Stimulated activated CD4-positive, alpha-beta T cell treated with anti-CD3 and anti-CD28 coated beads, Interleukin-1b, Interleukin-23, amount 100 ng/mL, for 1 hour (primary cell): ENCODE measurements at places on chromosomes 4 and X.

- no peak for DNase-seq
Measured at GRCh38 chr4:32030406-32030805, 1310.2 kb downstream of the PCDH7 start.

DNA sequence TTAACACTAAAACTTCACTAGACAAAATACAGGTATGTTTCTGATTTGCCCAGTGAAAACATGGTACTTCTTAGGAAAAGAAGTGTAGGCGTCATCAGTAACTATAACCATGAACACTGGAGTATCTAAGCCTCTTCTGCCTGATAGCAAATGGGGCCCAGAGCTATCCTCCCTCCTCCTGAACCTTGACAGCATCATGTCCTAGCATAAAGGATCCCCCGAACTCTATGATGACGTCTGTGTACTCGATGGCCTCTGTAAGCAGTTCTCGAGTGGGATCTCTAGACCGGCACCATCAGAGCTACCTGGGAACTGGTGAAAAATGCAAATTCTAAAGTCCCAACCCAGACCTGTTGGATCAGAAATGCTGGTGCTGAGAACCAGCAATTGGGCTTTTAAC, 36.3 kb upstream of the MTNR1A start:
- DNase-seq = no peak

DNA sequence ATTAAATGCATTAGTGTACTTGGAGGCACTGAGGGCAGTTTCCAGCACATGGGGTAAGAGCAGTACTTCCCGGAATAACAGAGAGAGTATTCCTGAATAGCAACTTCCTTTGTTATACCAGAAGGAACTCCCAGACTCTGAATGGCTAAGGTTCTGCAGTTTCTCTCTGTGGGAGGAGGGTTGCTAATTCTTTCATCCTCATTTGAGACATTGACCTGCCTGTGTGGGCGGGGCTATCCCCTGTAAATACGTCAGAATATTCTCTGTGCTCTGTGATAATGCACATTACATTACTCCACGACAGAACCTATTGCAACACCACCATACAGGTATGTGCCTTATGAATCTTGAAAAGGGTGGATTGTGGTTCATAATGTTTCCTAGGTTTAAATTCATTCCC, 52.7 kb downstream of the SPINK2 start:
- no peak for DNase-seq

DNA sequence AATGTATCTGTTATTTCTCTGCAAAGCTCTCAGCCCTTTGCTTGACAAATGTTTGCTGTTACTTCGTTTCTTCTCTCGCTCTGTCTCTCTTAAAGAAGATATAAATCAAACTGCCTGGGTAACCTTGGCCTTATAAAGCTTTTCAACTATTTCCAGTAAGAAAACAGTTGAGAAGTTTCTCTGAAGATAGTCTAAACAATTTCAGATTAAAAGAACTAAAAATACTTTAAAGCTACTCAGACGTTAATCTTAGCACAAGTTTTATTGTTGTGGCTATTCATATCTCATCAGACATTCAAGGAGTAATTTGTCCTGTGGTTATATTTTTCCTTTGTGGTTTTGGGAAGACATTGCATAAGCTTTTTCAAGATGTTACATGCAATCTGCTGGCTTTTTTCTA, 22.6 kb downstream of the HOPX start:
- no peak for DNase-seq

DNA sequence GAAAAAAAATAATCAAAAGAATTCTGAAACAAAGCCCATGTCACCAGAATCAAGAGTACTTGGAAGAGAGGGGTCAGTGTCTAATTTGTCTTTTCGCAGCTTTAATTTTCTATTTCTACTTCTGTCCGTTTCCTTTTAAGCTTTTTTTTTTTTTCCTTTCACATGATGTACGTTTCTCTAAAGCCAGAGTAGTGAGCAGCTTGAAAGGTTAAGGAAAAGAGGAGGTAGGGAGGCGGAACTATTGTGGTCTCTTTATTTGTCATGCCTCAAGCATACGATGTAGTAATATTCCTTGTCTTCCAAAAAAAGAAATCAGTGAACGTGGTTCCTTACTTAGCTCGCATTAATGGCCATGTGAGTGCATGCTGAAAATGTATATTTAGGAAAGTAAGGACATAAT, 311.5 kb downstream of the TENM3 start:
- DNase-seq = no peak

- DNase-seq = no peak
Measured at GRCh38 chrX:69014200-69014599, 151.1 kb downstream of the PJA1 start.

DNA sequence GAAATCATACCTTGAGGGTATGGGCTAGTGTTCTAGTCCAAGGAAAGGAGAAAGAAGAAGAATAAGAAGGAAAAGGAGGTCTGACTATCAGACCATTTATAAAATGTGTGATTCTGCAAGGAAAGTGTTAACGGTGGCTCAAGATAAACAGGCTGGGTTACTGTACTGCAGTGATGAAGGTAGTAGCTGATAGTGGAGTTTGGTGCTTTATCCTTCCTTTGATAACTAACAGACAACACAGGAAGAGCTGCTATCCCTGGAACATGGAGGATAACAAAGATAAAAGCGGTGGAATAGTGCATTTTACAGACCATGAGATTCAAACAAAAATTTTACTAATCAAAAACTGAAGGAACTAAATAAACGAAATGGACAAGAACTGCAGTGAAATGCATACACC, 2.6 kb downstream of the UNC5C start:
- no peak for DNase-seq

GRCh38 chr4:159401226-159401712, 298.4 kb downstream of the RAPGEF2 start:
- DNase-seq = no peak

GRCh38 chrX:40091691-40092421, 5.9 kb downstream of the BCOR start:
- no peak for DNase-seq

GRCh38 chr4:118947095-118947494, 58.4 kb downstream of the SYNPO2 start:
- no peak for DNase-seq

DNA sequence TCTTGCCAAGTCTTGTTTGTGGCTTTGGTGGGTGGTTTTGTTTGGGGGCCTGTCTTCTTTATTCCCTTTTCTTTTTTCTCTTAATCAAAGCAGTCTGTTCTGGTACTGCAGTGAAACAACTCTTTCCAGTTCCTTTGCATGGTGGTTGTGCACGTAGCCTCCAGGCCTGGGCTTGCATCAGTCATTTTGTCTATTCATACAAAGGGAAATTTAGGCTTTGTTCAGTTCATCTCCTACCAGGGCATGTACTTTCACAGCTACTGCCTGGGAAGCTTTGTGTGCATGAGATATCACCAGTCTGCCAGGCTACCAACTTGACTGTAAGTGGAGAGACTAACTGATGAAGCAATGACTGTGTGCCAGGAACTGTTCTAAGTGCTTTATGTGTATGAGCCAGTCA, 8.5 kb downstream of the TRIM2 start:
- DNase-seq = no peak

GRCh38 chrX:144722307-144722706, 525.0 kb upstream of the SPANXN1 start:
- no peak for DNase-seq

DNA sequence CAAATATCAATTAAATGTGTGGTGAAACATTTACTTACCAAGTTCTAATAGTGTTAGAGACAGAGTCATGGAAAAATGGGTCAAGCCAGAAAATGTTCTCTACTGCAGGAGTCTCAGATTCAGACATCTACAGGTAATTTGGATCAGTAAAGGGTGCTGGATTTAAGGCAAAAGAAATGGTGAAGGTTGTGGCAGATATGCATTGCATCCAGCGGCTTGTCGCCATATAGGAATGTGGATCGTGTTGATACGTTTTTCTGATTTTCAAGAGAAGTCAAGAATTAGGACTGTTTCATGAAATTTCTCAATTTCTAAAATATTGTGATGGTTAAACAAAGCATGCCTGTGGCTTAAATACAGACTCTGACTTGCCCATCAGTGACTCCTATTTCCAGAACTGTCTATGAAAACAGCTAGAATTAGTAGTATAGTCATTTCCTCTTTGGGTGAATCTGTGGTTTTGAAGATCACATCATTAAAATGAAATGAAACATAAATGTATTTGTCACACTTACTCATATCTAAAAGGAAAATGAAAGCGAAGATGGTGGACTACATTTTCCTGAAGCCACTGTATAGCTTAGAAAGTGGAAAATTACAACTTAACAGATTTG, 110.1 kb upstream of the VEGFC start:
- DNase-seq = no peak

DNA sequence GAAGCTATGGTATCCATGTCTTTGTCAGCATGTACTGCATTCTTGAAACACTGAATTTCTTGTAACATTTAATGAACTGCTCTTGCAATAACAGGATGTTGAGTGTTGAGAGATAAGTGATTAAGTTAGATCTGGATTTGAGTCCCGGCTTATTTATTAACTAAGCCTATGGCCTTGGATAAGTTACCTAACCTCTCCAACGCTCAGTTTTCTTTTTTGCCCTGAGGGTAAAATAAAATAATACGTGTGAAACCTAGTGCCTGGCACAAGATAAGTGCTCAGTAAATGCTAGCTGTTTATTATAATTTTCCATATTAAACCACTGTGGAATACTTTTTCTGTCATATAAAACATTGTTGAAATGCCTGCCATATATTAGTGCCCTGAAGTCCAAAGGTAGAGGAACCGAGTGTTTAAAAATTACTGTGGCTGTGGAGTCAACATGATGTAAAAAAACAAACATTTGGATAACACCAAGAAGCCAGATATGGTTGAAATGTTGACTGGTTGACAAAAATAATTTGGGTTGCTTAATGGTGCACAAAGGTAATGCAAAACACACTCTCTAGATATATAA, 58.6 kb upstream of the ALB start:
- no peak for DNase-seq

GRCh38 chr4:11929080-11929479, 500.4 kb upstream of the HS3ST1 start:
- no peak for DNase-seq

DNA sequence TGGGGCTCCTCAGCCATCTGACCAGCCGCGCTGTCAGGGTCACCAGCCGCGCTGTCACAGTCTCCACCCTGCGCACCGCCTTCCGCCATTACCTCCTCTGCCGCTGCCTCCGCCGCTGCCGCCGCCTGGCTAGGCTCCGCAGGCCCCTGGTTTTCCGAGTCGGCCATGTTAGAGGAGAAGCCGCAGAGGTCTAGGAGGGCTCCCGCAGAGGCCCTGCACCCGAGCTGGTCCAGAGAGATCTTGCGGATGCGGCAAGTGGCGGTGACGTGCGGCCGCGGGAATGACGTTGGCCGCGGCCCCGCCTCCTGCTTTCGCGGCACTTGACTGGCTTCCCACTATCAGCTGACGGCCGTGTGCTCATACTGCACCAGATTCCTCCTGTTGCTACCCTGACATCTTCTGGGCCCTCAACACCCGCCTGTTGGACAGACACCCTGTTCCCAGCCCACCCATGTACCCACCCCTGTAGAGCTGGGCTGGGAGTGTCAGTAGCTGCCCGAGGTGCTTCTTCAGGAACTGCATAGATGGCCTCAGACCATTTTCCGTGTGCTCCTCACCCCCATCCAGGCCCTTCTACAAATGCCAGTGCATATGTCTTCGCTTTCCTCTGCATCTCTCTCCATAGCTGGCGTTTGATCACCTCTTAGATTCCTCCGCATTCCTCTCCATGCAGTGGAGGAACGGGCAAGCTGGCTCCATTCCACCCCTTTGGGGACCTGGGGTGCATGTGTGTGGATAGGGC, at the start of gene NAP1L5:
TSS of gene NAP1L5 (minus strand) at position 242 of the 742 bp plus-strand sequence. CDS start at position 167, 75 bp downstream.
- DNase-seq = peak; percentile 18

DNA sequence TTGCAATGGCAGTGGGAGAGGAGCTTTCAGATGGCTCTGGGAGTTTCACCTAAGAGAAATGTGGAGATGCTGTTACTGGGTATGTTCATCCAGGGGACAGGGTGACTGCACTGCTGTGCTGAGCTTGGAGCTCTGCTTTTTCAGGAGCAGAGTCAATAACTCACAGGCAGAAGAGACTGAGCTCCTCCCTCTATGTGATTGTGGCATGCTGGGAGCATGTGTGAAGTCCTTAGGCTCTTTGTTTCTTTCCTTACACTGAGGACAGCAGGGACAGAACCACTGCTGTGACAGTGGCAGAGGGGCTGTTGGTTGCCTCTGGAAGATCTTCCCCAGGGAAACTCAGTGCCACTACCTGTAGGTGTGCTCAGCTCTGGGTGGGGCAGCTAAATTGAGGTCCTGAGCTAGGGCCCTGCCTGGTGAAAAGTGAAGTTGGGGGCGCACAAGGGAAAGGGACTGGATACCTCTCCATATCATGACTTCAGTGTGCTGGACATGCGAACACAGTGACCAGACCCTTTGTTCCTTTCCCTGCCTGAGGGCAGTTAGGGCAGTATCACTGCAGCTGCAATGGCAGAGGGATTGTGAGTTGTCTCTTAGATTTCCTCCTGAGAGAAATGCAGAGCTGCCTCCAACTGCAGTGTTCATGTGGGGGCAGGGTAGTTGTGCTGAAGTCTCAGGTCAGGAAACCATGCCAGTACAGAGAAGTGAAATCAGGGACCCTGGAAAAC, 156.7 kb downstream of the TENT5D start:
- no peak for DNase-seq

DNA sequence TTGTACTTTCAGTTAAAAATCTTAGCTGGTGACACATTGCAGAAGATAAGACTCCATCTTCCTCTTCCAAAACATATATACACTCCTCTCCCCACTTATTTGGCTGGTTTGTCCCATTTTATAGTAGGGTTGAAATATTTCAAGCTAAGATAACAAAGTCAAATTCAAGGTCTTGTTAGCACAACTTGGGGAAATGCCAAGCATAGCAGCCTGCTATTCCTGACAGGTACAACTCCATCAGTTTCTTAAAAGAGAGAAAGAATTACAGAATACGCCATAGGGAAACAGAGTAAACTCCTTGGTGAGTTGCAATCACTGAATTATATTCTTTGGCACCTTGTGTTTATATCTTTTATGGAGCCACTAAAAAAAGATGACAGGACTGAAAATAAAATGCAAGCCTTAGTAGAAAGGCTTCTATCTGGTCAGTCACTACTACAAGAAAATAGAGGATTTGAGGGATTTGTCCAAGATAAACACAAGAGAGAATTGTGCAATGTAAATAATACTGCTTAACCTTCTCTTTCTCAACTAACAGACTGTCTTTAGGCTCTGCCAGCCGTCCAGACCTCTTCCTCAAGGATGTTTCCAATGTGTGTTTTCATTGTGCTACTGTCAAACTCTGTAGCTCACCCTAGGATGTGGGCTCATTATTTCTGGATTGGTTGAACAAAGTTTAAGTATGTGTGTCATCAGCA, 170.3 kb downstream of the VEGFC start:
- DNase-seq = no peak

- DNase-seq = no peak
Measured at GRCh38 chrX:81378560-81378959, 176.7 kb downstream of the SH3BGRL start.

GRCh38 chrX:25433307-25433706, 417.5 kb upstream of the ARX start:
- no peak for DNase-seq

GRCh38 chr4:177384856-177385397, 57.3 kb downstream of the AGA start:
- no peak for DNase-seq
